Left lung (tissue), 14 donors: ENCODE measurements at places on chromosomes 1 and 21. TPM values are rescaled to one million over a fixed set of nuclear protein-coding genes. Genes with fewer than 3 reads are reported as not detected.

Gene MYBPHL
- polyA plus RNA-seq = 1.0 TPM

Gene OR10J1
- polyA plus RNA-seq = 0.06 TPM

Gene KCNE1
- 2.4 TPM for polyA plus RNA-seq

Gene FAM163A
- polyA plus RNA-seq = 0.13 TPM

Gene PLEKHG5
- 35.7 TPM for polyA plus RNA-seq

Gene LRIG2
- 16.3 TPM for polyA plus RNA-seq

Gene TAS1R1
- polyA plus RNA-seq = 0.14 TPM

- no peak for DNase-seq
- no peak overlapping the region for H3K4me3 ChIP-seq
- no peaks in the 10 kb centered on the region for H3K4me1 ChIP-seq
- H3K27ac ChIP-seq = no peak overlapping the region
- no peaks in the 10 kb centered on the region for H3K36me3 ChIP-seq
Measured at GRCh38 chr1:90133133-90133532, 138.2 kb downstream of the ZNF326 start.

- DNase-seq = no peak
- H3K4me3 ChIP-seq = no peak overlapping the region
- H3K4me1 ChIP-seq = no peaks in the 10 kb centered on the region
- H3K36me3 ChIP-seq = no peaks in the 10 kb centered on the region
- no peak overlapping the region for H3K27ac ChIP-seq
Measured at GRCh38 chr21:40706176-40706575, 140.8 kb downstream of the DSCAM start.

DNA sequence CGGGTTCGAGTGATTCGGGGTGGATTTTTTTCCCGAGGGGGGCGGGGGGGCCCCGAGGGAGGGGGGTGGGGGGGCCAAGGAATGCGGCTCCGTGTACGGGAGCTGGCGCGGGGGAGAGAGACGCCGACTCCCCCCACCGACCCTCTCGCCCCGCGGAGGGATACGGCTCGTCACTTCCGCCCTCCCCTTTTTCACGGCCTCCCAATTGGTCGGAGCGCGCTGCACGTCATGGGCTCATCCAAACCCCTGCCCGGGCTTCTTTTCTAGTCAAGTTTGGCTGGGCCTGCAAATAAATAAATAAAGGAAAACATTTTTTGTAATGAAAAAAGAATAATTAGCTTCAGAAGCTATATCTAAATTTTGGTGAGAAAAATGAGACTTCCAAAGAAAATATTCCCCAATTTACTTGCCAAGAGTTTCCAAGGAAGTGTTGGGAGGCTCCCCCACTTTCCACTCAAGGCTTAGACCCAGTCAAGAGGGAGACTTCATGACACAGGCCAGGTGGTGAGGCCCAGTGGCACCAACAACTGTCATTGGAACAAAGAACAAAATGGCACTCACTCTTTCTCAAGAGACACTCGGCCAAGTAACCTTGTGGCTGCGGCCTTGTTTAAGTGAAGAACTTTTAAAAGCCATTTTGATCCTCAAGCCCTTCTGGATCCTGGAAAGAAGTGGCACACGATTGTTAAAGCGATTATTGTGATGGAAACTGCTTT is at the start of gene POGZ:
POGZ (minus strand) TSS at position 164 of the 716 bp plus-strand sequence. CDS start 17,290 bp downstream, outside the sequence.
- peak; percentile 96 for DNase-seq
- H3K4me1 ChIP-seq = peaks cover 29% of the 10 kb centered on the region
- peak within 1 kb of the TSS; percentile 97 for H3K27ac ChIP-seq
- H3K36me3 ChIP-seq = no peaks in the 10 kb centered on the region

DNA sequence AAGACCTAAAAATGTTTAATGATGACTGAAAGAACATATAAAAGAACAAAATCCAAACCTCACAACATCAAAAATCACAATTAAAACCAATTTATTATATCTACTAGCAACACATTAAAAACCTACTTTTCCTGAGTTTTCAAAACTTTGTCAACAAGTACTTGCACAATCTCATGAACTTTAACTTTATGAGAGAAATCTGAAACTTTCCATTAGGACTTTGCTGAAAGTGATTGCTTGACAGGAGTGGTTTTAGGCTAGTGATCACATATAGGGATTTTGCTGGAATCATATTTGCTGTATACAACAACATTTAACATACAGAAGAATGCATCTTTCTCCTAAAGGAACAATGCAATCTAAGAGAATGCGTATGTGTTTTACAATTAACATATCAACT is 13.2 kb downstream of the HNRNPR start:
- no peak overlapping the region for H3K4me3 ChIP-seq
- no peaks in the 10 kb centered on the region for H3K27me3 ChIP-seq
- no peak for DNase-seq
- no peak overlapping the region for H3K27ac ChIP-seq

DNA sequence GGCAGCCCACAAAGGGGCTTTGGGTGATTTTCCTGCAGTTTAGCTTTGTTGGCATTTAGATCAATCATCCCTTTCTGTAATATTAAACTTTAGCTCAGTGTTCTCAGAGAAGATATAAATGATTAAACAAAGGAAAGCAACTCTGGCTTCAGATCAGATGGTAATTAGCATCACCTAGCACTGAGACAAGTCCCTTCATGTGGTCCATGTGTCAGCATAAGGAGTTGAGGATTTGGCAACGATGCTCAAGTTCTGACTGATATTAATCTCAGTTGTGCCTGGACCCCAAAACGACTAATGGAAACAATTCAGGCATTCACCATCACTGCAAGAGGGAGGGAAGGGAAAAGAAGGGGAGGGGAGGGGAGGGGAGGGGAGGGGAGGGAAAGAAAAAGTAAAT is 60.4 kb downstream of the SEC16B start:
- H3K36me3 ChIP-seq = no peaks in the 10 kb centered on the region
- H3K27ac ChIP-seq = no peak overlapping the region
- no peaks in the 10 kb centered on the region for H3K27me3 ChIP-seq
- no peak for DNase-seq

- no peak for DNase-seq
- H3K27me3 ChIP-seq = no peaks in the 10 kb centered on the region
- H3K27ac ChIP-seq = no peak overlapping the region
Measured at GRCh38 chr1:223504741-223505140, 111.5 kb downstream of the CCDC185 start.

DNA sequence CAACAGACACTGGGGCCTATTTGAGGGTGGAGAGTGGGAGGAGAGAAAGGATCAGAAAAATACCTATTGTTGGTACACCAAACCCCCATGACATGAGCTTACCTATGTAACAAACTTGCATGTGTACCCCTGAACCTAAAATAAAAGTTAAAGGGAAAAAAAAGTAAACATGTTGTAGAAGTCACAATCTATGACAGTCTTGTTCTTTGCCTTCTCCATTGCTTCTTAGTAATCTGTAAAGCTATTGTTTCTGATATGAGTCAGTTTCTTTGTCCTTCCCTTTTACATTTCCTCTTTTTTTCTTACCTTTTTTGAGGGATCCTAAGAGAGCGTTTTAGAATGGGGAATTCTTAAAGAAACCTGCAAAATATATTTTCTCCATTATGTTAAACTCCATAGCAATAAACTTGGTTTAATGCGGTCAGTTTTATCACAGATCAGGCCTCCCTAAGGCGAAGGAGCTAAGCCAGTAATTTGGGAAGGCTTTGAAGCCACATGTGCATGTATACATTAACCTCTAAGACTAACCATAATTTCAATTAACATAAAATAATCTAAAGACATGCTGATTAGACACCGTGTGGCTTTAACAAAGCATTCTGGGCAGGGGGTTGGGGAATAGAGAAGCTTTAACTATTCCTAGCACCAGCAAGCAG is 77.8 kb upstream of the C1orf105 start:
- no peaks in the 10 kb centered on the region for H3K27me3 ChIP-seq
- no peak for DNase-seq
- H3K36me3 ChIP-seq = no peaks in the 10 kb centered on the region
- peak overlapping the region; percentile 13 for H3K27ac ChIP-seq

DNA sequence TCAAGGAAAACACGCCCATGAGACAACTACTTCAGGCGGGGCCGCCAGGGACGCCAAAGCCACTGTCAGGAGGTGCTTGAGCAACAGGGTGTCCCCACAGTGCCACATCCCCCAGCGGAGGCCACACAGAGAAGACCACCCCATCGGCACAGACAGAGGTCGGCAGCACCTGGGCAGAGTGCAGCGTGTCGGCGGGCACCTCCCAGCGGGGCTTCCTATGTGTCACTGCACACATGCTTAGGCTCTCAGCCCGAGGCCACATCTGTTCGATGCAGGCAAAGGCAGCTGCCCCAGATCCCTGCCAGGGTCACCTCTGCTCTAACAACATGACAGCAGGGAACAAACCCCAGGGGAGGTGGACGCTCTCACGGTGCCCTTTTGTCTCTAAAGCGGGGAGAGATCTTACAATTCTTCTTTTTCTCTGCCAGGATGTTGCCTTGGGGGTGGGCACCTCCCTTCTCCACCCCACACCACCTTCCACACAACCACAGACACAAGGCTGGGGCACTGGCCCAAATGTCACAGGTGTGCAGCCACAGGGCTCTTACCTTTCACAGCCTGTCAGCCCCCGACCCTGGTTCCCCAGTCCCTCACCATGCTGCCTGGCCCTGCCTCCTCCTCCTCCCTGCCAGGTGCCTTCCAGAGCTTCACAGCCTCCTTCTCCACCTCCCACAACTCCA is 4.2 kb downstream of the KRTAP10-8 start:
- H3K27me3 ChIP-seq = no peaks in the 10 kb centered on the region
- DNase-seq = no peak
- no peak overlapping the region for H3K4me3 ChIP-seq
- H3K27ac ChIP-seq = no peak overlapping the region

- H3K4me3 ChIP-seq = no peak overlapping the region
- no peaks in the 10 kb centered on the region for H3K4me1 ChIP-seq
- no peak overlapping the region for H3K27ac ChIP-seq
- DNase-seq = peak; percentile 62
- peaks cover 4% of the 10 kb centered on the region for H3K36me3 ChIP-seq
Measured at GRCh38 chr1:54227091-54227602, 27.2 kb downstream of the MRPL37 start.

DNA sequence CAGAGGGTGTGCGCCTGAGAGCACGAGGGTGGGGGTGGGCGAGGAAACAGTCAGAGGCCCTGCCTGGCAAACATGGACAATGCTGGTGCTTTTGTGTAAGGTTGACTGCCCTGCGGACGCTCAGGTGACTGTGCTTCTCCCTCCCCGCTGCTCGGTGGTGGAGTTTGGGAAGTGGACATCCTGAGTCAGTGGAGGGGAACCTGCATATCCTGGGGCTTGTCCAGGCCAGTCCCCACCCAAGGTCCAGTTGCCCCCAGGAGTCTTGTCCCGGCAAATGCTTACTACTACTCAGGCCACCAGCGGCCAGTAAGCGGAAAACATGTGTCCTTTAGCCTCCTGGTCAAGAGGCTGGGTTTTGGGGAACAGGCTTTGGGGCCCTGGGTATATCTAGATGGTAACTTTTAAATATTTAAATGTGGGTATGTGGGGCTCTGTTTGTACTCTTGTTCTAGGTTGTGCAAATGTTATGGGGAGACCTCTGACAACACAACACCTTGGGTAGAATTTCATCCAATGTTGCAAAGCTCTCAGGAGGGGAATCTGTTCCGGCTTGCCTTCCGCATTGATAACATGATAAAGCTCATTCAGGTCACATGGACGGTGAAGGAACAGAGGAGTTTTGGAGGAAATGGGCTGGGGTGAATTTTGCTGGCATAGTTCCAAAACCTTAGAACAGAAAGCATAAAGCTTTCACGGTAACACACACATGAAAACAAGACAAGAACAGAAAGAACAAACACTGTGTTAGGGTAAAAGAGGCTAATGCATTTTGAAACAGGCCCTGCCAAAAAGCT is 364.9 kb downstream of the PRDM2 start:
- no peak overlapping the region for H3K27ac ChIP-seq
- H3K27me3 ChIP-seq = no peaks in the 10 kb centered on the region
- no peak for DNase-seq
- no peak overlapping the region for H3K4me3 ChIP-seq
- H3K4me1 ChIP-seq = no peaks in the 10 kb centered on the region

DNA sequence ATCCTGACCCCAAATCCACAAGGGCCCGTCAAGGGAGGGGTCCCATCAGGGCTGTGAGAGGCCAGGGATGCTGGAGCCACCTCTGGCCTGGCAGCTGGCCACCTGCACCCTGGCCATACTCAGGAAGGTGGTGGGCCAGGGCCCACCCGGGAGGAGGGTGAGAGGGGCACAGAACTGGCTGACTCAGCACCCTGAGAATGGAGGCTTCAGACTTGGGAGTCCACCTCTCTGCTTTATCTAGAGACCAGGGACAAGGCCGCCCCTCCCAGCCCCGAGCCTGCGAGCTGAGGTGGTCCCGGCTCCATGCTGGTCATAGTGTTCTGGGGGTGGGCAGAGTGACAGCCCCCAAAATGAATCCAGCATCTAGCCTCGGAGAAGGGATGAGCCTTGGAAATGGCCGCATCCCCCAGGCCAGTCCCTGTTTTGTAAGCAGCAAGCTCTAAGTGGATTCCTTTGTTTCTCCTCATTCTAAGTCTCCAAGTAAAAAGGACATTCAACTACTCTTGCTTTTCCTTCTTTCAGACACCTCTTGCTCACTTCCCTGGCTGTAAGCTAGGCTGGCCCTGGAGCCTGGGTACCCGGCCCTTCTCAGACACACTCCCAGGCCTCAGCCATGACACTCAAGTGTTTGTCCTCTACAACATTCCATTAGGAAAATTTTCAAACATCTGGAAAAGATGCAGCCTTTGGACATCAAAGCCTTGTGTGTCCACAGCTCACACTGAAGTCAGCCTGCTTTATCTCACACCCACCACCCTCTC is 12.3 kb downstream of the WNT3A start:
- no peaks in the 10 kb centered on the region for H3K36me3 ChIP-seq
- no peak for DNase-seq
- H3K4me3 ChIP-seq = no peak overlapping the region
- H3K27ac ChIP-seq = no peak overlapping the region
- H3K27me3 ChIP-seq = peaks cover 4% of the 10 kb centered on the region

GRCh38 chr1:208513799-208514198 is 269.6 kb upstream of the PLXNA2 start:
- no peak for DNase-seq
- H3K27ac ChIP-seq = no peak overlapping the region
- H3K4me1 ChIP-seq = no peaks in the 10 kb centered on the region

- DNase-seq = peak; percentile 67
- no peaks in the 10 kb centered on the region for H3K27me3 ChIP-seq
- H3K36me3 ChIP-seq = no peaks in the 10 kb centered on the region
- peaks cover 15% of the 10 kb centered on the region for H3K4me1 ChIP-seq
- H3K4me3 ChIP-seq = no peak overlapping the region
Measured at GRCh38 chr1:10651793-10652192, 144.7 kb downstream of the CASZ1 start.

GRCh38 chr1:8718850-8719361 is 98.5 kb downstream of the RERE start:
- no peak overlapping the region for H3K4me3 ChIP-seq
- peaks cover 29% of the 10 kb centered on the region for H3K4me1 ChIP-seq
- no peaks in the 10 kb centered on the region for H3K27me3 ChIP-seq
- H3K27ac ChIP-seq = no peak overlapping the region
- no peak for DNase-seq
- H3K36me3 ChIP-seq = no peaks in the 10 kb centered on the region

- no peaks in the 10 kb centered on the region for H3K36me3 ChIP-seq
- H3K4me3 ChIP-seq = no peak overlapping the region
- H3K27ac ChIP-seq = no peak overlapping the region
- peaks cover 3% of the 10 kb centered on the region for H3K27me3 ChIP-seq
Measured at GRCh38 chr1:23909412-23909811, 3.8 kb downstream of the CNR2 start.

- no peak overlapping the region for H3K27ac ChIP-seq
- no peaks in the 10 kb centered on the region for H3K36me3 ChIP-seq
- H3K4me1 ChIP-seq = no peaks in the 10 kb centered on the region
- no peaks in the 10 kb centered on the region for H3K27me3 ChIP-seq
Measured at GRCh38 chr1:48415050-48415449, 57.0 kb downstream of the SPATA6 start.

GRCh38 chr1:110873856-110874255 is 908 bp downstream of the CD53 start:
- peaks cover 42% of the 10 kb centered on the region for H3K4me1 ChIP-seq
- no peaks in the 10 kb centered on the region for H3K36me3 ChIP-seq
- H3K27ac ChIP-seq = peak overlapping the region; percentile 65
- peak overlapping the region; percentile 60 for H3K4me3 ChIP-seq
- DNase-seq = no peak
